Foreskin keratinocyte (primary cell): ENCODE measurements at places on chromosomes 12 and 14. TPM values are rescaled to one million over a fixed set of nuclear protein-coding genes. Genes with fewer than 3 reads are reported as not detected.

GRCh38 chr12:12947902-12948301 is 4.1 kb downstream of the GPRC5D start:
- no peak for DNase-seq

SELPLG gene
- 0.47 and 0.52 TPM in 2 replicates for polyA plus RNA-seq

DNA sequence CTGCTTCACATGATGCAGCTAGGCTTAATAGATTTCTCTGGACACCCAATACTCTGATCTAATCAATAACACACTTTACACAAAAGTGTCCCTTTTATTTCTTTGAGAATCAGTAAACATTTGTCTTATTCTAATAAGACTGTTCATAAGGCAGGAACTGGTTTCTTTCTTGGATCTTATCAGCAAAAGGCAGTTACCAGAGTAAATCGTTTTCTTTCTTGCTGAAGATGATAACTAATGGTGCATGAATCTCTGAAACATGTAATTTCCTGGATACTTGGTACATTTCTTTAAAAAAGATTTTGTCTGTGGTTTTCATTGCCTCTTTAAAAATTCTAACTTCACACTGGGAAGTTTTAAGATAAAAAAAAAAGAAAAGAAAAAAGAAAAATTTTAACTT is 39.6 kb downstream of the WIF1 start:
- DNase-seq, result no peak

GRCh38 chr12:55733021-55733555 is 4.3 kb upstream of the CD63 start:
- DNase-seq, result no peak

PDE3A gene
- polyA plus RNA-seq, result not detected in 2 replicates

AJUBA gene
- polyA plus RNA-seq, result 93.6 and 105 TPM in 2 replicates
